ENCODE measurements at places on chromosomes 1 and 21.

- no peak for DNase-seq
These were observed 15.0 kb downstream of the CITED4 start for GRCh38 chr1:40847023-40847745.

DNA sequence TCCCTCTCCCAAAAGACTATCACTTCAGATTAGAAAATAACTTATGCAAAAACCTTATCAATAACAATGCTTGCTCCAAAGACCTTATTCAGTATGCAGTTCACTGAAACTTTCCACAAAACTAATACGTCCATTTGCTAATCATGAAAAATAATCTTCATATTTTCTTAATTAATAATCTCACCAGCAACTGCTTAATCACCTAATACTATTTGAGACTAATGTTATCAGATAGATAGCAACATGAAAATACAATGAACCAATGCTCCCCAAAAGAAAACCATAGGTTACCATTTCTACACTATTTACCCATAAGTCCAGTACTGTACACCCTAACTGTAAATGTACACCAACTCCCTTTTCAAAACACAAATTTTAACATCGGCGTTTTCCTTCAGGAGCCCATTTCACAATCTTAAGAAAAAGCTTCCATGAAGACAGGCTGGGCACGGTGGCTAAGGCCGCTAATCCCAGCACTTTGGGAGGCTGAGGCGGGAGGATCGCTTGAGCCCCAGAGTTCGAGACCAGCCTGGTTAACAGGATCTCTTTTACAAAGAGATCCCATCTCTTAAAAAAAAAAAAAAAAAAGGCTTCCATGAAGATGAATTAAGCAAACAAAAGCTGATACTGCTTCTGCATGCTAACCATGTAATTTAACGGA lies 1.7 kb downstream of the GNB1 start:
- DNase-seq: peak; percentile 16

DNA sequence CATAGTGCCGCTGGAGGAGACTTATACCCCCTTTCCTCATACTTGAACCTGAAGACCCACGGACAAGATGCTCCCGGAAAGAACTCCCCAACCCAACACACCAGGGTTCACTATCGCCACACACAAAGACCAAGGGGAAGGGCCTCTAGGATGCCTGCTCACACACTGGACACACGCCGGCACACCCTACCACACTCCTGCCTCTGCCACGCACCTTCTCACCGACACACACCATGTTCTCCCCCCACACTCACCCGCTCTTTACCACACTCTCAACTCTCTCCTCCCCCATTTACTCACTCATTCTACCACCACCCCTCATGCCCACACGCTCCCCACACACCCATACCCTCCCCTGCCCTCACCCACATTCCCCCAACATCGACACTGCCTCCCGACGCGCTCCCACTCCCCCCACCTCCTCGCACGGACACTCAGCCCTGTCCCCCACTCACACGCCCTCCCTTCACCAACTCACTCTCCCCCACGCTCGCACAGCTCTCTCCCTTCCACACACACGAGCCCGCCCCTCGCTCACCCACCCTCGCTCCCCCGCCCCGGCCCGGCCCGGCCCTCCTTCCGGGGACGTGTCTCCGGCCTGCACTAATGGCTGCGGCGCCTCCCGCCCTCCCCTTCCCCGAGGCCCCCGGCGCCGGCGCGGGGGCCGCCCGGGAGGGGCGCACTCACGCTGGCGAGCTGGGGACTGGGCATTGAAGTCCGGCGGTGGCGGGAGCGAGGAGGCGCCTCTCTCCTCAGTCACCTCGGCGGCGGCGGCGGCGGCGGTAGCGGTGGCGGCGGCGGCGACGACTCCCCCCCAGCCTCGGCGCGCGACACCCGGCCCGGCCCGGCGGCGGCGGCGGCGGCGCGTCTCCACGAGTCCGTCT lies 626 bp downstream of the PTP4A2 start:
- peak; percentile 70 for DNase-seq

DNA sequence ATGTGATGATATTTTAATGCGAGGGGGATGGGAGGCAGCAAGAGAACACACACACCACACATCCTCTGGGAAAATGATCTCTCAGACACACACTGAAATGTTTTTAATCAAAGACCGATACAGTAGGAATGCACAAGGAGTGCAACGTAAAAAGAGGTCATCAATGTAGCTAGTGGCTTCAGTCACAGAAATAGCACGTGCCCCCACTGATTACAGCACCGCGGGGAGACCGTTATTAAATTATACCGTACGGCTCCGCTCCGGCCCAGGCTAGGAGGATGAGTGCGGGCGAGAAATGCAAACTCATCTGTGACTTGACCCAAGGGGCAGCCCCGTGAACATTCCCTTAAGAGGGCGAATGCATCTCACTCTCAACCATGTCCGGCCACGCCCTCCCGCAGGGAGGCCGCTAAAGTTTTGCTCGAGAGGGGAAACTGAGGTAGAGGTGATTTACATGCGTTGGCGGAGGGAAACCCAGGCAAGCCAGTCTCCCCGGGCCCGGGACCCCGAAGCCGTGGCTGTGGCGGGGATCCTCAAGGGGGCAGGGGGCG lies 552 bp downstream of the UBR4 start:
- DNase-seq: peak; percentile 57

DNA sequence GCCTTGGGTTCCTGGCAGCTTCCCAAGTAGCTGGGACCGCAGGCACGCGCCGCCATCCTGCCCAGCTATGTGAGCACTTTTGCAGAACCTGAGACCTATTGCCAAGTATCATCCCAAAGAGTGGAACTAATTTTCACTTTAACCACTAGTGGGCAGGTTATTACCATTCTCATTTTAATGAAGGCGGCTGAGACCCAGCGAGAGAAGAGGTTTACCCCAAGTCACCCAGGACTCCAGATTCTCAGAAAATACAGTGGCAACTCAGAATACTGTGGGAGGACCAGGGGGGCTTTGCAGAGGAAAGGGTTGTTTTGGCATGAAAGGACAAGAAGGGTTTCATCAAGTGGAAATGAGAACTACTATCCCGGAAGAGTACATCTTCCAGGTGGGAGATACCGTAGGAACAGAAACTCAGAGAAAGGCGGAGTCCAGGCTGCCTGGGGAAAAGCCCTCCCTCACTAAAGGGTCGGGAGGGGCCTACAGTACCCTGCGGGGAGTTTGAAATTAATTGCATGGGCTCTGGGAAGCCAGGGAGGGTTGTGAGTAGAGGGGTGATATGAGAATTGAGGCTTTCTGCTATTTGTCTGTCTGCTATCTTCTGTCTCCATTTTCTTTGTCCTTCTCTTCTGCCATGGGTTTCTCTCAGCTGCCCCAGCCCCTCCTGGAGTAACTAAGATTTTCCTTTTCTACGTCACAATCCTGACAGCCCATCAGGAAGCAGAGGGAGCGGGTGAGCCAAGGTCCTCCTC lies 7.2 kb upstream of the SEMA4A start:
- DNase-seq: peak; percentile 91

DNA sequence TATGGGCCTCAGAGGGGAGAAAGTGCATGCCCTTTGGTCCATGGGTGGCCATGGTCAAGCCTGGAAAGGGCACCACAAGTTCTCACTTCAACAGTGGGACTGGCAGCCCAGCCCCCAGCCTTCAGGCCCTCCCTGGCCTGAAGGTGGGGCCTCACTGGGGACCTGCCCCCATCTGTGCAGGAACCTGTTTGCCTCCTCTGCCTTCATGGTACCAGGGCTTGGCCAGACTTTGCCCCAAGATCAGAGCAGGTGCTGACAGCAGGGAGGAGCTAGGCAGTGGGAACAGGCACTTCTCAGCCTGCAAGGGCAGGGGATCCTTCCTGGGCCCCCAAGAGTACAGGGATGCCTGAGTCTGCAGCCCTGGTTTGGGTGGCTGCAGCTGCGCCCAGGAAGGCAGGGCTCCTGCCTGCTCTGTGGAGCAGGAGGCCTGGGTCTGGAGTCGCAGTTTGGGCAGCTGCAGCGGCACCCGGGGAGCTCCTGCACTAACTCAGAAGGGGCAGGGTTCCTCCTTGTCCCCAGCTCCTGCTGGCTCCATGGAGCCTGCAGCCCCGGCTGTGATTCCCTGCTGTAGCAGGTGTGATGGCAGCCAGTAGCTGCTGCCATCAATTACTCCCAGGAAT lies 460.1 kb upstream of the NCAM2 start:
- no peak for DNase-seq

DNA sequence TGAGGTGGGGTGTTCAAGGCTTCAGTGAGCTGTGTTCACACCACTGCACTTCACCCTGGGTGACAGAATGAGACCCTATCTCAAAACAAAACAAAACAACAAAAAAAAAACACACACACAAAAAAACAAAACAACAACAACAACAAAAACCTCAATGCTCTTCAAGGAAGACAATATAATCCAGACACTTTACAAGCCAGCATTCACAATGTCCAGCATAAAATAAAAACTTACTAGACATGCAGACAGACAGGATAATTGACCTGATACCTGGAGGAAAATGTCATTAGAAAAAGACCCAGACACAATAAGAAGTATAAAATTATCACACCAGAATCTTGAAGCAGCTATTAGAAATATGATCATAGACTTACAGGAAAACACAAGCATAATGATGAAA lies 39.0 kb upstream of the BACE2 start:
- DNase-seq: no peak

DNA sequence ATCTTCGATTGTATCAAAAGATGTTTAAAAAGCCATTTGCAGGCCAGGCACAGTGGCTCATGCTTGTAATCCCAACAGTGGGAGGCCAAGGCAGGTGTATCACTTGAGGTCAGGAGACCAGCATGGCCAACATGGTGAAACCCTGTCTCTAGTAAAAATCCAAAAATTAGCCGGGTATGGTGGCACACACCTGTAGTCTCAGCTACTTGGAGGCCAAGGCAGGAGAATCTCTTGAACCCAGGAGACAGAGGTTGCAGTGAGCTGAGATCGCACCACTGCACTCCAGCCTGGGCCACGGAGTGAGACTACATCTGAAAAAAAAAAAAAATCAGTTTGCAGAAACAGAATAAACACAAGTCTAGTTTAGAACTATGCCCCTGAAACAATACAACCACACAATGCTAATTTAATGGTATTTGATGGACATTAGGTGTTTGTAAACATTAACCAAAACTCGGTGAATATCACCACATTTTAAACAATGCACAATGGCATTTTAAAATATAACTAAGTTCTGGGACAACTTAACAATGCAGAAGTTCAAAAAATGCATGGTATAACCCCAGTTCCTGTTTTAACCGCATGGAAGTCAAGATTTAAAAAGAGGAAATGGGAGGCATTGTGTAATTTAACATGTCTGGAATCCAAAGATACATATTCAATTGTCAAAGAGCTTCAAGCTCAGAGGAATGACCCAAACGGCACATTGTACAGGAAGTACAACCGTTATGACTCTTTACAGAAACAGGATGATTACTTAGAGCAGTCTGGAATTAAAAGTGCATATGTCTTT lies 7.1 kb upstream of the PTTG1IP start:
- DNase-seq: no peak

DNA sequence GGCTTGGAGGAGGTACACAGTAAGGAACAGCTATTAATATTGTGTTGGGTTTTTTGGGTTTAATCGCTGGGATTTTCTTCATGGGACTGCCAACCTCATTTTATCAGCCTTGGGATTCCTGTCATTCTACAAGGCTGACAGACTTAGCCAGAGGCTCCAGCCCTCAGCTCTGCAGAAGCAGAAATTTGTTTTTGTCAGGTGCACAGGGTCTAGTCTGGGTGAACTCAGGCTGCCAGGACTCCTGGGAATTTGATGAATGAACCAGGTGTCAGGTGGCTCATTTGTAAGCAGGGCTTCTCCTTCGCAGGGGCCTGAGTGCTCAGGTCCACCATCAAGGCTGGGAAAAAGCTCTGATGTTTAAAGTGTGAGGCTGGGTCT lies 11.5 kb upstream of the ZNF362 start:
- peak; percentile 83 for DNase-seq

DNA sequence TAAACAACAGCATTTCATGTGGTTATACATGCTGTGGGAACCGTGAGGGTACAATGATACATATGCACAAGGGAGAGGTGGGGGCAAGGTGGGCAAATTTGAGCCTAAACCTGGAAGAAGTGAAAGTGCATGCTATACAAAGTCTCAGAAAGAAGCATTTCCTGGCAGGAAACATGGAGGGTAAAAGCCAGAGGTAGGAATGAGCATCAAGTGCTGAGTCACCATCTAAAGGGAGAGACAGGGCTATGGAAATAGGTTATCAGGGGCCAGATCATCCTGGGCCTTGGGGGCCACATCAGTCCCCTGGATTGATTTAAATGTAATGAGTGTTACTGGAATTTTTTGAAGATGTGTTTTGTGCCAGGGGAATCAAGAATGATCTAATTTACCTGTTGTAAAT lies 60.1 kb upstream of the DAB1 start:
- no peak for DNase-seq

DNA sequence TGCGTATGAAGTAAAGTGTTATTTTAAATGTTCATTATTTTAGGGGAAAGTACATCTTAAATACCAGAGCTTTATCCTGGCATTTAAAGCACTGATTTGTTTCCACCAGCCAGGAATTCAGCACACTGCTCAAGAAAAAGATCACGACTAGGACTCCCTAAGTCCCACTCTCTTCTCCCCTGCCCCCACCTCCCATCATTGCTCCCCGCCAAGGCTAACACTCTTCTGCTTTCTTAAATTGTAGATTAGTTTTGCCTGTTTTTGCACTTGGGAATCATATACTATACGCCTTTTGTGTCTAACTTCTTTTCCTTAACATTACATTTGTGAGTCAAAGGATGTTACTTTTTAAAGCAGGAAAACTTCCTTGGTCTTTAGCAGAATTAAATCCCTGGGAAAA lies 37.5 kb upstream of the C1orf105 start:
- no peak for DNase-seq

- no peak for DNase-seq
These were observed 186.1 kb upstream of the KLHDC7A start for GRCh38 chr1:18294437-18295176.

- DNase-seq: peak; percentile 19
These were observed 43.1 kb downstream of the FOXO6 start for GRCh38 chr1:41404308-41404761.

GRCh38 chr1:234932511-234933430 lies 195.9 kb downstream of the TOMM20 start:
- no peak for DNase-seq

- DNase-seq: peak; percentile 82
These were observed 47.7 kb downstream of the ETS2 start for GRCh38 chr21:38853421-38853919.

DNA sequence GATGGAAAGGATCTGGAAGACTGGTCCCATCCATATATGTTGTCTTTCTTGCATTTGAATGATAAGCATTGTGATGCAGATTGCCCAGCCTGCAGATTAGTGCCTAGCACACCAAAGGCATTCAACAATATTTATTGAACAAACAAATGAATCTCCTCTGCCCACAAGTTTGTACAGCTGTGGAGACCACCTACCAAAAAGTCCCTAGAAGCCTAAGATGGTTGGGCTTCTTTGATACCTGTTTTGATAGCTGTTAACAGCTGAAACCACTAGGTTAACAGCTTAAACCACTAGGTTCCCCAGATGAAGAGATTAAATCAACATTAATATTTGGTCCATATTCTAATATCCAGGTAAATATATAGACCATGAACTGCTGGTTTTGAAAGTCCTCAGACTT lies 9.8 kb downstream of the DUSP10 start:
- DNase-seq: no peak

Measured in amniotic epithelial cell (primary cell).